IPS DF 6.9 (cell line): ENCODE measurements at places on chromosomes 5 and 9.

DNA sequence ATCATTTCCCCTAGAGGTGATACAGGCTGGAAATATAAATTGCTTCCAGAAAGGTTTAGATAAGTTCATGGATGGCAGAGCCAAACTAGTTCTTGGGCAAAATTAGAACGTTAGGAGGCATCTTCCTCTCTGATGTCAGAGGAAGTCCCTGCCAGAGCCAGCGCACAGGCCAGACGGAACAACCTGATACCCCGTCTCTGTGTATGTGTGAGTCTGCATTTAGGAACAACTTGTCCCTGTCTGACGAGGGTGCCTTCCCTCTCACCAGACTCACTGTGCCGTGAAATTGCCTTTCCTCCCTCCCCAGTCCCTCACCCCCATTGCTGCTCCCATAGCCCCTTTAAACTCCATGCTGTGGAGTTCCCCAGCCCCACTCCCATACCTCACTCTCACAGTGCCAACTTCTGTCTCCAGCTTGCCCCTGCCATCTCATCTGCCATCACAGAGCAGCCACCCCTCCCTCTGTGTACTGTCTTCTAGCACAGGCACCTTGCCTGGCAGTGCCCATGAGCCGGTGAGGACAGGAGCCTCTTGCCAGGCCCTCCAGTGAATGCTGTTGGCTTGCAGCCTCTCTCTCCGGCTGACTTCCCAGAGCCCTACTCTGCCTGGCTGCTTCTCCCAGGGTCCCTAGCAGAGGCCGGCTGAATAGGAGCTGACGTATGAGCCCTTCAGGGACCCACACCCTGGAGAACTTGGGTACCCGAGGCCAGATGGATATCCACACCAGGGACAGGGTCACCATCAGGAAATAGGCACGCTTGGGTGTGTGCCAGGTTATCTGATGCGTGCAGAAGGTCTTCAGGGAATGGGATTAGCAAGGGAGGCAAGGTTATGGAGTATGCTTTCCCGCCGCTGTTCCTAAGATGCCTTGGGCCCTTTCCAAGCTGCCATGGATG, 26.7 kb downstream of the UNC5A start:
- H3K27me3 ChIP-seq: 0 out of 2 replicates have a peak, but pooled peaks cover 3% of the 10 kb centered on the region
- H3K27ac ChIP-seq: no peak overlapping the region
- H3K36me3 ChIP-seq: no peaks in the 10 kb centered on the region
- no peak for DNase-seq

- DNase-seq: no peak
- H3K27ac ChIP-seq: no peak overlapping the region
- H3K4me1 ChIP-seq: peaks cover 4% of the 10 kb centered on the region; the same call in 1 of the 2 replicates
- H3K36me3 ChIP-seq: no peaks in the 10 kb centered on the region
- no peaks in the 10 kb centered on the region for H3K27me3 ChIP-seq
Observed at GRCh38 chr5:142290577-142291299, 34.1 kb downstream of the SPRY4 start.

- H3K27ac ChIP-seq: no peak overlapping the region
- H3K4me3 ChIP-seq: no peak overlapping the region
- no peaks in the 10 kb centered on the region for H3K27me3 ChIP-seq
- DNase-seq: no peak
- H3K4me1 ChIP-seq: no peaks in the 10 kb centered on the region; the same call in 1 of the 2 replicates
- H3K36me3 ChIP-seq: no peaks in the 10 kb centered on the region
Observed at GRCh38 chr5:73641811-73642210, 15.8 kb downstream of the ARHGEF28 start.

- H3K4me3 ChIP-seq: peak within 1 kb of the TSS; percentile 87; the same call in 1 of the 2 replicates
- H3K27me3 ChIP-seq: peaks cover 2% of the 10 kb centered on the region; the same call in 1 of the 2 replicates
- no peaks in the 10 kb centered on the region for H3K36me3 ChIP-seq
Observed at GRCh38 chr9:4489919-4490704, at the start of gene SLC1A1. TSS of gene SLC1A1 (plus strand) at chr9:4490468. CDS start at chr9:4490680, 212 bp downstream.

DNA sequence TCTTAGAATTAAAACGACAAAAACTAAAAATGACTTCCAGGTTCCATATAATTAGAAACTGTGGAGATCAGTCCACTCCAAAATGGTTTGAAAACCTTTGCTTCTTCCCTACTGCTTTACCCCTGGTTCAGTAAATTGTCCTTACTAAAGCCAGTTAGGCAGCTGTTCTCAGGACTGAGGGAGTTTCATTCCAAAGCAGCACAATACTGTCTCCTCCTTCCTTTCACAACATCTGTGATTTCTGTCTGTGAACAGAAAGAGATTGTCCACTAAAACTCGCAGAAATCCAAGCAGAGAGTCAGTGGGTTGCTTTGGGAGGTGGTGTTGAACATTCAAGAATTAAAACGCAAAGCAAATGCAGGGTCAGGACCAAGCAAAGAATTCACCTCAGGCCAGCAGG, 740.8 kb upstream of the ZNF608 start:
- no peaks in the 10 kb centered on the region for H3K27me3 ChIP-seq
- no peak for DNase-seq
- H3K36me3 ChIP-seq: no peaks in the 10 kb centered on the region
- H3K27ac ChIP-seq: no peak overlapping the region
- H3K4me3 ChIP-seq: no peak overlapping the region
- no peaks in the 10 kb centered on the region for H3K4me1 ChIP-seq

GRCh38 chr5:124444147-124444775, 302.2 kb downstream of the ZNF608 start:
- no peak overlapping the region for H3K4me3 ChIP-seq
- no peaks in the 10 kb centered on the region for H3K4me1 ChIP-seq
- DNase-seq: no peak
- no peaks in the 10 kb centered on the region for H3K36me3 ChIP-seq
- no peak overlapping the region for H3K27ac ChIP-seq

DNA sequence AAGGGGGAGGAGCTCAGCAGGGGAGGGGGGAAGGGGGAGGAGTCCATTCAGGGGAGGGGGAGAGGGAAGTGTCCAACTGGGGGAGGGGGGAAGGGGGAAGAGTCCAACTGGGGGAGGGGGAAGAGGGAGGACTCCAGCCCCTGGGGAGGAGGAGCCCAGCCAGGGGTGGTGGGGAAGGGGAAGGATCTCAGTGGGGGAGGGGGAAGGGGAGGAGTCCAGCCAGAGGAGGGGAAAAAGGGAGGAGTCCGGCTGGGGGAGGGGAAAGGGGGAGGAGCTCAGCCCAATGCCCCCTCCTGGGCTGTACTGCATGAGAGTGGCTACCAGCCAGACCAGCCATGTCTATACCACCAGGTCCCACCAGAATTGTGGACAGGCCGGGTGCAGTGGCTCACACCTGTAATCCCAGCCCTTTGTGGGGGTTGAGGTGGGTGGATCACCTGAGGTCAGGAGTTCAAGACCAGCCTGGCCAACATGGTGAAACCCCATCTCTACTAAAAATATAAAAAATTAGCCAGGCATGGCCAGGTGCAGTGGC, 30.6 kb upstream of the ADAMTS2 start:
- H3K4me3 ChIP-seq: no peak overlapping the region
- no peaks in the 10 kb centered on the region for H3K4me1 ChIP-seq
- H3K36me3 ChIP-seq: no peaks in the 10 kb centered on the region; the same call in 1 of the 2 replicates
- no peak overlapping the region for H3K27ac ChIP-seq

GRCh38 chr9:135227641-135228251, 140.3 kb downstream of the OLFM1 start:
- no peak for DNase-seq
- H3K4me1 ChIP-seq: 0 out of 2 replicates have a peak, but pooled peaks cover 1% of the 10 kb centered on the region
- no peaks in the 10 kb centered on the region for H3K36me3 ChIP-seq
- no peak overlapping the region for H3K27ac ChIP-seq
- no peaks in the 10 kb centered on the region for H3K27me3 ChIP-seq

DNA sequence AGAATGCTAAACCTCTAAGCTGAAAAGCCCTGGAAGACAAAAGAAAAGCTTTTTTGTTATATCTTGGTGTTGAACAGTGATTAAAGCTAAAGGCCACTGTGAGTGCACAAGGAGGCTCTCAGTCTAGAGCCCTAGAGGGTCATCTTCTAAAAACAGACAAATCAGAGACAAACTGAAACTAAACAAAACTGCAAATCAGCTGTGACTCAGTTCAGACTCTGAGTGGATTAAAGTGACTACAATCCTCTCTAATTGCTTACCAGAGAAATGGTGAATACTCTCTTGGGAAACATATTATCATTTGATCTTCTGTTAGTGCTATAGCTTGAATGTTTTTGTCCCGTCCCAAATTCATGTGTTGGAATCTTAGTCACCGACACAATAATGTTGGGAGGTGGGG, 491.9 kb downstream of the CDH18 start:
- H3K4me1 ChIP-seq: no peaks in the 10 kb centered on the region
- H3K4me3 ChIP-seq: no peak overlapping the region
- H3K36me3 ChIP-seq: no peaks in the 10 kb centered on the region
- no peak overlapping the region for H3K27ac ChIP-seq
- no peak for DNase-seq
- no peaks in the 10 kb centered on the region for H3K27me3 ChIP-seq

DNA sequence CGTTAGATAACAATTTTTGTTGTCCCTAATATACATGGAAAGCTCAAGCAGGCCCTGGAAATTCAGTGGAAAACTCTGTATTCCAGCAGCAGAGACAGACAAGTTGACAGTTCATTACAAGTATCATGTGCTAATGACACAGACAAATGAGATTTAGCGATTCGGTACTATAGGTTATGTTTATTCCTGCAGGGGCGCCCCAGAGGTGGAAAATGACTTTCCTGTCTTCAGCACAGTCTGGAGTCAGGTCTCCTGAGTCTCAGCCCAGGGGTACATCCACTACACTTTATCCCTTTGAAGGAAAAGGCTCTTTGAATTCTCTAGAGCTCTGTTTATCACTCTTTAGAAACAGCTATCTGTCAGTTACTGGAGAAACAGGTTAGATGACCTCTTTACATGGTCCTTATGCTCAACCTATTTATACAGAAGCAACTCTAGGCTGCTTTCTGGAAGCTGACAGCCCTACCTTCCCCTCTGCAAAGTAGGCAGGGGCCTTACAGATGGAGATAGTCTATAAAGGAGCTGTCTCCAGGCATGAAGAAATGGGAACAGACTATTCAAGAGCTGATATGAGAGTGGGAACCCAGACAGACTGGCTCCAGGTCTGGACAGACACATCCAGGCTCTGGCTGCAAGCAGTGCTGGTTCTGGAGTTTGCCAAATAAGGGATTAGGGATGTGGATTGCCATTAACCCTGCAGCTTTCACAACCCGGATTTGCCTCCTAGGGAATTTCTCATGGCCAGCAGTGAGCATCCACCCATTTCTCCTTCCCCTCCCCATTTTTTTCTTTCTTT, 7.2 kb upstream of the SLC31A2 start:
- no peaks in the 10 kb centered on the region for H3K4me1 ChIP-seq
- H3K4me3 ChIP-seq: no peak overlapping the region
- H3K27ac ChIP-seq: no peak overlapping the region
- H3K36me3 ChIP-seq: no peaks in the 10 kb centered on the region

DNA sequence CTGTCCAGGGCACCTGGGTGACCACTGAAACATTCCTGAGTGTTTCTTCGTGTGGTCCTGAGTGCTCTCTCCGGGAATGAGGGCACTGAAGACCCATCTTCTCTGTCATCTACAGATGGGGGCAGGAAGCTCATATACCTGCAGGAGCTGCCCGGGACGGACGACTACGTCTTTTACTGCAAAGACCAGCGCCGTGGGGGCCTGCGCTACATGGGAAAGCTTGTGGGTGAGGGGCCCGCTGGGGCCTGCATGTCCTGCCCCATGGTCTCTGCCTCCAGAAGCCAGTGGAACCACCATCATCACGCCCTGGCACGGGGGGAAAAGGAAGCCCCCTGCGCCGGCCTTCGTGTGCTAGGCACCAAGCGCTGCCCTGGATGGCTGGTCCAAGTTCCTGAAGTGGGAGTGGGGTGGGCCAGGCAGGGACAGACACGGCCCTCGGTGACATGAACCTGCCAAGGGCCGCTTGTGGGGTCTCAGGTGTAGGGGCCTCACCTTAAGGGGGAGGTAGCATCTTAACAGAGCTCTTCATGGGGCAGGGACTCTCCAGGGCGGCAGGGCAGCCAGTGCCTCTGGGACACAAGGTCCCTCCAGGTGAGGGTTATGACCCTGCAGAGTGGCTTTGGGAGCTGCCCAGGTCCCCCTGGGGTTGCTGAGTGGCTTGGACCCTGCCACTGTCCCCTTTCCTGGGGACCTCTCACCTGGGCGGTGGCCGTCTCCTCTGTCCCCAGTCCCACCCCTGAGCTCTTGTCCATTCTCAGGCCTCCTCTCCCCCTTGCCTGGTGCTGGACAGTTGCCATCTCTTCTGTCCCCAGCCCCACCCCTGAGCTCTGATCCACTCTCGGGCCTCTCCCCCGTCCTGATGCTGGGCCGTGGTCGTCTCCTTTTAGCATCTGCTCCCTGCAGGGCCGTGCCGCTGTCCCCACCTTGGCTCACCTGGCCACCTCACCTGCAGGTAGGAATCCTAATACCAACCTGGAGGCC, 2.1 kb downstream of the OBP2A start:
- no peaks in the 10 kb centered on the region for H3K36me3 ChIP-seq
- no peaks in the 10 kb centered on the region for H3K27me3 ChIP-seq

DNA sequence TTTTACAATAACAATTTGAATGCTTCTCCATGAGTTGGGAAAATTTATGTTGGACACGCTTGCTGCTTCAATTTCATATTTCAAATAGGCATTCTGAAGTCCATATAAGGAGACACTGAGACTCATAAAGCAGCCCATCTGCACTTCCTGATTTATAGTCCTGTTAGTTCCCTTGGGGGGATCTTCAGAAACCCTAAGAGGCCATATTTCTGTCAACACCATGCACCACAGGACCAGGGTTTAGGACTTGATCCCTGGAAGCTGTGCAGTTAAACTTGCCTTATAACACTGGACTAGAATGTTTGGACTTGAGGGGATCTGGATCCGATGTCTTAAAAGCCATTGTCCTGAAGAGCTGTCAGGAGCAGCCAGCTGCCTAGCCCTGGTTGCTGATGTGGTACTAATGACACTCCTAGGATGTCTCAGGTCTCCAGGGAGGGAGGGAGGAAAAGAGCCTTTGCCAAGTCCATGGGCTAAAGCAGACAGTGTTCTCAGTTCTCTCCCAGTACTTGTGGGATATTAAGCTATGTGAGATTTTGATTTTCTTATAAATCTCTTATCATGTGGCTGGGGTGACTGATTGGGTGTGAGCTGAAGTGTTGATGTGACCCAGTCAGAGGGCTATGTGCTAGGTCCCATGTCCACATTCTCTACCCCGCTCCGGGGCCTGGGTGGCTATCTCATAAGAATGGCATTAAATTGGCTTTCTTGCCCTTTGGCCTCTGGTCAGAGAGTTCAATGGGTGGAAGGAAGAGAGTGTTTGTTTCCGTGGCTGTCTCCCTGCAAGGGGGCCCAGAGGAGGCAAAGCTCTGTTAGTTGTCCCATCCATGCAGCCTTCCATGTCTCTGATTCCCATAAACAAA, 399.8 kb downstream of the OSTF1 start:
- no peaks in the 10 kb centered on the region for H3K27me3 ChIP-seq
- DNase-seq: no peak
- no peak overlapping the region for H3K27ac ChIP-seq
- no peaks in the 10 kb centered on the region for H3K36me3 ChIP-seq

DNA sequence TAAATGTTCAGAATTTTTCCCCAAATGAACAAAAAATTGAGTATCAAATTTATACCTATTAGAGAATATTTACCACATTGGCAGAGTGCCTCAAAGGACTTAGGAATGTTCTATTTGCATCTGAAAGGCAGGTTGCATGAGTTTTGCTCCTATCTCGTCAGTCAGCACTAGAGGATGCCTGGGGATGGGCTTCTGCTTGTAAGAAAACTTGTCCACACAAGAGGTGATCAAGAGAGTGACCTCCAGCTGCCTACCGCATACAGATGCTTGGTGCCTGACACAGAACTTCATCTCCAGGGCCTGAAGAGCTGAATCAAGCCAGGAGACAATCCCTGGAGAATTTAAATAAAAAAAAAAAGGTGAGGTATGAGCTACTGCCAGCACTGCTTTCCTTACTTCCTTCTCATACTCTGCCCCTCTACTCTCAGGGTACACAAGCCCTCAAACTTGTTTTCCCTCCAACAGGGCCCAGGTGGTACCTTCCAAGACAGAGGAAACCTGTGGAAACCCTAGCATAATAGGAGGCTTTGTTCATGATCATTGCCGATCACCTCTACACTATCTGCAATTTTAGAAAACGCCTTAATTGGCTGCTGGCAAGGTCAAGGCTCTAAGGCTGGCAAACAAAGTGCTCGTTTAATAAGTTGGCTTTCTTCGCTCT, 166.6 kb downstream of the ELAVL2 start:
- no peak overlapping the region for H3K4me3 ChIP-seq
- H3K4me1 ChIP-seq: peaks cover 2% of the 10 kb centered on the region; the same call in 1 of the 2 replicates
